Ovary (tissue), 10 donors: ENCODE measurements at places on chromosomes 3 and 15. TPM values are rescaled to one million over a fixed set of nuclear protein-coding genes. Genes with fewer than 3 reads are reported as not detected.

DNA sequence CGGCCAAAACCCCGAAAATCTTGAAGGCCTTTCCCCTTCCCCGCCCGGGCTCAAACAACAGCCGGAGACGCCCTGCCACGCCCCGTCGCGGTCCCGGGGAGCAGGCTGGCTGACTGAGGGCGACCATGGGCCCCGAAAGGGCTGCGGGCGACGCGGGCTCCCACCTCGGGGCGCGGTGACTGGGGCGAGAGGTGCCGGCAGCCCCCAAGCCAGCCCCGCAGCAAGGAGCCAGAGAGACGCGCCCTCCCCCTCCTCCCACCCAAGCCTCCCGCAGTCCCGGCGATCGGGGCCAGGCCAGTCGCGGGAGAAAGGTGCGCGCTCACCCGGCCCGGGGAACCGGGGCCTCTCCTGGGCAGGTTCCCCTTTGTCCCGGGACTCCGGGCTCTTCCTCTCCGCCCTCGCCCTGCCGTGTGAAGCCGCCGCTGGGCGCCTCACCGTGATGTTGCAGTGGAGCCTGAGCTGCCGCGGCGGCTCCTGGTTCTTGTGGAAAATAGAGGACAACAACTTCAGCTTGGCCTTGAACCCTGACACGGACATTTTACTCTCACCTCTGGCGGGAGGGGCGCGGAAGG lies 30.6 kb upstream of the ZSCAN2 start:
- peak; percentile 49 for DNase-seq

DNA sequence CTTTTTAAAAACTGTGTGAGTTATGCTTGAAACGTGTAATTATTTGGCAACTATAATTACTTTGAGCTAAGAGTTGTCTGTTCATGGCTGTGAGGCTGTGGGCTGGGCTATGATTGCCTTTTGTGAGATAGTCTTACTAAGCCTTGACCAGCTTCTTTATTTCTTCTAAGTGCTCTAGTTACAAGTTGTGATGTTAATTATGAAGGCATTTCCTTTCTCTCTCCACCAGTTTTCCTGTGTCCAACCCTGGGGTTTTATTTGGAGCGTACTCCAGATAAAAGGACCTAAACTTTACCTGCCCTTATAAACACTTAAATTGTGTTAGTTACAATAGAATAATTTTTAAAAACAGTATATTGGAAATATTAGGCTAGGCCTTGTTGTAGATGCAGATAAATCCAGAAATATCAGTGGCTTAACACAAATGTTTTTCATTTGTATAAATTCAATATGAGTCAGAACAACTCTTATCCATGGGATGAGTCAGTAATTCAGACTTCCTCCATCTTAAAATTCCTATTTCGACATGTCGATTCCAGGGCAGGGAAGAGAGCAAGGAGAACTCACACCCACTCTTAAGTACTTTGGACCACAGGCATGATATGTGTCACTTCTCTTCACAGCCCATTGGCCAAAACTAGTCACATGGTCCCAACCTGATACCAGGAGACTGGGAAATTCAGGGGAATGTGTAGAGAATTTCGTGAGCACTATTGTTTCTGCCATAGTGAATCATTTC lies 17.0 kb downstream of the TMEM62 start:
- DNase-seq, result no peak

CMTM6 gene
- 19.7 TPM for polyA plus RNA-seq

- no peak for DNase-seq
These were observed 25.4 kb upstream of the PRSS50 start for GRCh38 chr3:46742992-46743585.

GOLGA6B gene
- polyA plus RNA-seq, result not detected

- DNase-seq, result no peak
These were observed 412.7 kb downstream of the OCA2 start for GRCh38 chr15:27686369-27686768.

GRCh38 chr3:15926871-15927270 lies 129.1 kb upstream of the ANKRD28 start:
- DNase-seq, result no peak

GRCh38 chr15:98440917-98441316 lies 207.4 kb upstream of the IGF1R start:
- DNase-seq, result no peak

GRCh38 chr3:5583920-5584319 lies 396.4 kb downstream of the EDEM1 start:
- DNase-seq, result no peak

- no peak for DNase-seq
These were observed 7.5 kb upstream of the TM4SF1 start for GRCh38 chr3:149384911-149385321.

DNA sequence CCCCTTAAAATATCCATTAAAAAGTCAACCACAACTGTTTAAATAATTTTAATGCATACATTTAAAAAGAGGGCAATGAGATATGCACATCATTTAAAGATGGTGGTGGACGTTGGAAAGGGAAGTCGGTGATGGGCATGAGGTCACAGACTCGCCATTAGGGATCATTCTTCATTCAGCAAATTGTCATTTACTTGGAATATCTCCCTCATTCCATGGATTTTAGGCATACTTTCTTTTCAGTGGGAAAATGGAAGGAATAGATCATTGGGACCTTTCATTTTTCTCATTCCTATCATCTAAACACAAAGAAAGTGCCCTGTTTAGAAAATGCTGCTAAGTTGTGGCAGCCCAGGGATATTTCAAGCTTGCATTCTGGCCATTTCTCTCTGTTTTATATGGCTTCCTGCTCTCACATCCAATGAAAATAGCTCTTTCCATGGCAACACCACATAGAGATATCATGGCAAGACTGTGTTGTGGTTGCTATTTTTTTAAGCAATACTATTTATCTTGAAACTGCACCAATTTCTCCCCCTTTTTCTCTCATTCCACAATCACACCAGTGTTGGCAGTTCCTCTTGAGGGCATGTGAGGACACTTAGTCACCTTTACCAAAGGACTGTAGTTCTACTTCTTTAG lies 40.7 kb upstream of the LMCD1 start:
- DNase-seq, result no peak
